ENCODE measurements at places on chromosomes 16 and 17.

DNA sequence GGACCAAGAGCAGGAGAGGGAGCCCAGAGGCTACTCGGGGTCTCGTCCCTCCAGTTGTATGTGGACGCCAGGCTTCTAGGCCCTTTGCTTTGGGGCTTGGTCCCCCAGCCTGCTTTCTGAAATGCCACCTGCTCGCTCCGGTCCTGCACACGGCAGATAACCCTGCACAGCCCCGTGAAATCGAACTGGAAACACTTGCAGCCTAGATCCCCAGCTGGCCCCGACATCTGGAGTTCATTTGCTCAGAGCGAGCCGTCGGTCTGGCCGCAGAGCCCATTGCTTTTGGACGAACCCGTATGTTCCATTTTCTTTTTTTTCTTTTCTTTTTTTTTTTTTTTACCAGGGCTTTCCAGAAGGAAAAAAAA, 22.9 kb downstream of the C1QTNF1 start:
- no peak for DNase-seq

- no peak for DNase-seq
Observed at GRCh38 chr17:50214976-50215760, 13.7 kb upstream of the COL1A1 start.

DNA sequence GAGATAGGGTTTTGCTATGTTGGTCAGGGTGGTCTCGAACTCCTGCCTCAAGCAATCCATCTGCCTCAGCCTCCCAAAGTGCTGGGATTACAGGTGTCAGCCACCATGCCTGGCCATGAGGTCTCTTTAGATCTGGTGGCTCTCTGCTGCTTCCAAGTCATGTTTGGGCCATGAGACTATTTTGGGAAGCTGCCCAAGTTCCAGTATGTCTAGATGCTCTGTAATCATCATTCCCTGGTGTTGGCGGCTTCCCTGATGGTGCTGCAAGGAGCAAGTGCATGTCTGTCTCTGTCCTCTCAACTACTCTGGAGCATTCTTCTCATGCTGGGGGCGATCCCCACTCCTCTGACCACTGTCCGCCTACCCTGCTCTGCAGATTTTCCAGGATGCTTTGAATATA, 6.4 kb upstream of the ODF4 start:
- DNase-seq: no peak

DNA sequence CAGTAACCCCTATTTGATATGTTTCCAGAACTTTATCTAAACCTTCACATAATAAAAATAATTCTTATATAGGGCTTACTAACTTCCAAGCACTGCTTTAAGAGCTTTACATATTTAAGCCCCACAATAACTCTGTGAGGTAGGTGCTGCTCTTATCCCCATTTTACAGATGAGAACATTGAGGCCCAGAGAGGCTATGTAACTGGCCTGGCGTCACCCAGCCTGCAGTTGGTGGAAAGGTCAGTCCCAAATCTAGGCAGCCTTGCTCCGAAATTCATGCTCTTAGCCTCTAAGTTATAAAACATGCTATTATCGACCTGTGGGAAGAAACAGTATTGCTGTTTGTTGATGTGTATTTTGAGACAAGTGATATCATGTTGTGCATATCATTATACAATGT, 9.0 kb downstream of the NLRC5 start:
- no peak for DNase-seq

GRCh38 chr16:70156207-70156978, 17.2 kb upstream of the CLEC18C start:
- DNase-seq: peak; percentile 41

GRCh38 chr16:86391984-86392383, 118.3 kb upstream of the FOXF1 start:
- DNase-seq: no peak

DNA sequence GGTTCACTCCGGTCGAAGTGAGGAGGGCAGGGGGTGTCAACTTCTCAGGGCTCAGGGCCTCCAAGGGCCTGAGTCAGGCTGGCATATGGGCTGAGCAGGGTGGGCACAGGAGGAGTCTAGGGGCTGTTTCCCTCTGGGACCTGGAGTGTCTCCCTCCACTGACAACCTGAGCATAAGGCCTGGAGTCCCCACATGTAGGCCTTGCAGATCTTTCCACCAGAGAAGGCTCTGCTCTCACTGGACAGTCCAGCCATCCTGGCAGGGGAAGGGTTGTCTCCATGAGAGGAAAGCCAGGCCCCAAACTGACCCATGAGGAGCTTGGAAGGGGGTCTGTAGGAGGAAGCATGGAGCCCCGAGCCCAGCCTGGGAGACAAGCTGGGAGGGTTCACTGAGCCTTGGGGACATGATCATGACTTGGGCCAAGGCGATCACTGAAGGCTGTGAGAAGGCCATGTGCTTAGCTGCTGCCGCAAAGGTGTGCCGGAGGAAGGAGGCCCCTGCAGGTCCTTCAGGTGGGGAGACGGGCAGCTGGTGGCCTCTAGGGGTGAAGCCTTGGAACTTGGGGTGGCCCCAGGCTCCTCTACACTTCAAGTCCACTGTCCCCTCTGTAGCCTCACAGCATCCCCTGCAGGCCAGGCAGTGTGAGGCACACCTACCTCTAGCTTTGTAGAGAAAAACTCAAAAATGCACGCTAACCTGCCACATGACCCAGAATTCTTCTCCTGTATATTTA, 9.9 kb downstream of the CMTM2 start:
- no peak for DNase-seq

- DNase-seq: peak; percentile 35
Observed at GRCh38 chr17:16939606-16940115, 32.3 kb downstream of the TNFRSF13B start.

DNA sequence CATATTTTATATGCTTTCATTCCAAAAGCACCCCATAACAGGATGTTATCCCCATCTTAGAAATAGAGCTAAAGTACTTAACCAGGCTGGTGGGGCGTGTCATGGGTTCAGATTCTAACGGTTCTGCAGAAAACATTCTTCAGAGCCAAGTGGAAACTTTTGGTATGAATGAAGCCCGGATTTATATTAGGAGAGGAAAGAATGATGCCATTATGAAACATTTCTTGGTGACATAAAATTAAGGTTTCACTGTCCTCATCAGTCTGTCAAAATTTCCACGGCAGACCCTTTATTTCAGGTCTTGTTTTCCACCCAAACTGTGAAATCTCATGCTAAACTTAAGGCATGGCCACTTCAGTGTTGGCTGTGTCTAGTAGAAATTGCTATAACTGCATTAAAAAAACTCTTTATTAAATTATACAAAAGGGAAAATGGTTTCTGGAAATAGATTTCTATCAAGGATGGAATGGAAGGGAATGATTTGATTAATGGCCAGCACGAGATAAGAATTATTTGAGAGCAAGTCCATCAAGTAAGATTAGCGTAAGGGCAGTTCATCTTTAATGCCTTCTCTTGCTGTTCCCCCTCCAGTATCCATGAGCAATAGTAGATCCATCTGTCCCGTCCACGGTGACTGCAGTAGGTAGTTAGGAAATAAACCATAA, 11.7 kb downstream of the PRKCA start:
- DNase-seq: no peak

DNA sequence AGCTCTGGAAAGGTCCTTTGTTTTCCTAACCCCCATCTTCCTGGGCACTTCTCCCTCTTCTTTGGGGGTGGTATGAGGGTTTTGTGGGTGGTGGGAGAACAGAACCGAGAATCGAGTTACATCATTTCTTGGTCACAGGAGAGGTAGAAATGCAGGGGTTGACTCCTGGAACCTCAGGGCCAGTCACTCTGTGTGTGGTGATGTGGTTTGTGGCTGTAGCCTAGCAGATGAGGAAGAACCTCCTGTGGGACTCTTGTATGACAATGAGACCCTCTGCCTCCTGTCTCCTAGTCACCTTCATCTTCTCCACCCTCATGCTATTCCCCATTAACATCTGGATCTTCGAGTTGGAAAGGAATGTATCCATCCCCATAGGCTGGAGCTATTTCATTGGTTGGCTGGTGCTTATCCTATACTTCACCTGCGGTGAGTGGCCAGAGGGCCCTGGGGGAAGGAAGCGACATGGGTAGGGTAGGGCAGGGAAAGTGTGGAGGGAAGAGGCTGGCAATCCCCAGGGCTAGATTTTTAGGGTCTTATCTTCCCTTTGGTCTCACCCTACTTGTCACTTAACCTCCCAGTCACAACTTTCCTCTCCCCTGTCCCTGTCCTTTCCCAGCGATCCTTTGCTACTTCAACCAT, 5.5 kb downstream of the ODF4 start:
- DNase-seq: no peak

DNA sequence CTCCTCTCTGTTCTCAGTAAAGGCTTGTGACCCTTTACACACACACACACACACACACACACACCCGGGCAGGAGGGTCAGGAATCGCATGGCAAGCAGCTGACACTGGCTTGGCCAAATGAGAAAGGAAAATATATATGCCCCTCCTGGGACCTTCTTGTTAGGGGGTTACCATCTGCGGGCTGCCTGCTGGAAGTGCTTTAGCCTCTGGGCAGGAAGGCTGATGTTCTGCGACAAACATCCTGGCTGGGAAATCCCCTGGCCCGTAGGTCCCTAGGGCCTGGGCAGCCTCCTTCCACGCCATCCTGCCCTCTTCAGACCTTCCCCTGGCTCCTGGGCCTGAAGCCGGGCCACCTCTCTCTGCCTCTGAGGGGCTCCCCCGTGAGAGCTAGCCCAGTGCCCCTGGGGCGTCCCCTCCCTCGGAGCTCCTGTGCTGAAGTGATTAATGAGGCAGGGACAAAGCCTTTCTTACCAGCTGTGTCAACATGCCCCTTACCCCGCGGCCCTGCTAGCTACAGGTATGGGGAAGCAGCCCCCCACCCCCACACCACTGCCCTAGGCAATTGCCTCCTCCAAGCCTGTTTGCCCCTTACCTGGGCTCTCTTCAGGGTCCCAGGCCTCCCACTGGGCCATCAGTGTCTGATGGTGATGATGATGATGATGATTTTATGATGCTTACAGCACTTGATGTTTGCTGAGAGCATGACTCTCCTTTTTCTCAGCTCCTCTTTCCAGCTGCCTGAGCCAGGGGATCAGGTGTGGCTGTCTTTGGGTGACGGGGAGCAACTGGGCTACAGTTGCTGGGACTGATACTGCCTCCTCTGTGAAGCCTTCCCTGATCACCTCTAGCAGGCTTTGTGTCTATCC, 32.8 kb upstream of the ETV4 start:
- no peak for DNase-seq

GRCh38 chr17:6701719-6702118, 11.4 kb downstream of the SLC13A5 start:
- DNase-seq: no peak

- DNase-seq: peak; percentile 74
Observed at GRCh38 chr17:75036643-75037268, 10.0 kb downstream of the ATP5PD start.

GRCh38 chr17:49260011-49260816, 29.6 kb upstream of the PHOSPHO1 start:
- DNase-seq: peak; percentile 56

DNA sequence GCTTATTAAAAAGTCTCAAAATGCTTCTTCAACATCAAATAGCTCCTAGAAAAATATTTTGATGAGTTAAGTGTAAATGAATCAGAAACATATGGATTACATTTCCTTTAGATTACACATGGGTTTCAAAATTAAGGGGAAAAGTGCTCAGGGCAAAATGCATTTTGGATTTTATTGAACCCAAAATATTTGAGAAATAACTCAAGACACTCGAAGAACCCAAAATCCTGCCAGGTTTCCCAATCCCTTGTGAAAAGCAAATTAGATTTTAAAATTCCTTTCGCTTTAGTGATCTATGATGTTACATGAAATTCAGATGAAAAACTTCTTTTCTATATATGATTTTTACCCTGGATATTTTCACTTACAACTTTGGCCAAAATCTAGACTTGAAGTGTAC, 847.4 kb upstream of the SOX9 start:
- DNase-seq: no peak
